ENCODE measurements at places on chromosomes 4 and X.

DNA sequence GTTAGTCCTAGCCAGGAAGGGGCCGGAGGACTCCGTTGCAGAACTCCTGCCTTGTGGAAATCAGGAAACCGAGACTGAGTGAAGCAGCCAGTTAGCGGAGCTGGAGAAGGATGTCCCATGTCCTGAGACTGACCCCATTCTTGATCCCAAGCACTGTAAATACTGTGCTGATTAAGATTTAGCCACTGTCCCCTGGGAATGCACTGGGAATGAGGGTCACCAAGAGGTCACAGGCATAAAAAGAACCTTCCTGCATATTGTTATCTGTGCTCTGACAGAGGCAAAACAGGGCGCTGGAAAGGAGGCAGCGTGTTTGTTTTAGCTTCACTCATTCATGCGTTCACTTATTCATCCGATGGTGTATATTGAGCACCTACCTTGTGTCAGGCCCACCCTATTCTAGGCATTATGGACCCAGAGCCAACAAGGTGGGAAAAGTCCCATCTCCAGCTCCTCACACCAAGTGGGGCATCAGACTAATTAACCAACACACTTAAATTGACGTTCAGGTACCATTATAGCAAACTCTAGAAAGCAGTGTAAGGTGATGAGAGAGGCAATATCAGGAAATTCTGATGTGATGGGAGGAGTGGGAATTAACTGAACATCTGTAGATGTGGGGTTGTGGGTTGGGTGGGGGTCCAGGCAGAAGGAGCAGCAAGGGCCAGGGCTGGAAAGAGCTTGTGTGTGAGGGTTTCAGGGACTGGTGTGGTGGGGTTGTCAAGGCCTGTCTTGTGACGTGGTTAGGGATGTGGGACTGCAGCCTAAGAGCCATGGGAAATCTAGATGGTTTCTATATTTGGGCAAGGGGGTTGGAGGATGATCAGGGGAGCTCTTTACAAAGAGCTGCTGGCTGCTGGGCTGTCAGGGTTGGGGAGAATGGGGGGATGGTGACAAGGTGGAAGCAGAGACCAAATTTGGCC lies 10.6 kb upstream of the SLC2A9 start:
- no peak for DNase-seq

DNA sequence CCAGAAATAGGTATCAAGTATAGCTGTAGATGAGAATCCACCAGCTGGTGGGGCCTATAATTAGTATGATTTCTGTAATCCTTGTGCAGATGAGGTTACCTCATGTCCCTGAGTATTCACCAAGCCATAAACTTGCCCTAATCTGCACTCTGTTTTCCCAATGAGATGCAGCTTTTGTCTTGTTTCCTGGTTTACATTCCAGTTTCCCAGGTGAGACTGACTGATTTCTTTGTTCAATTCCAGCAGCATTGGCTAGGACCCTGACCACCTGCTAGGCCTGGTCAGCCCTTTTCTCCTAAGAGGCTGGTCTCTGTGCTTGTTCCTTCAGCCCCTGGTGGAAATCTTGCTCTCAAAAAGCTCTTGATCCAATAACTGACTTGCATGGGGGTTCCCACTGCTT lies 44.6 kb downstream of the GABRB1 start:
- DNase-seq: no peak

GRCh38 chr4:112213856-112214255 lies 17.7 kb upstream of the AP1AR start:
- DNase-seq: no peak

DNA sequence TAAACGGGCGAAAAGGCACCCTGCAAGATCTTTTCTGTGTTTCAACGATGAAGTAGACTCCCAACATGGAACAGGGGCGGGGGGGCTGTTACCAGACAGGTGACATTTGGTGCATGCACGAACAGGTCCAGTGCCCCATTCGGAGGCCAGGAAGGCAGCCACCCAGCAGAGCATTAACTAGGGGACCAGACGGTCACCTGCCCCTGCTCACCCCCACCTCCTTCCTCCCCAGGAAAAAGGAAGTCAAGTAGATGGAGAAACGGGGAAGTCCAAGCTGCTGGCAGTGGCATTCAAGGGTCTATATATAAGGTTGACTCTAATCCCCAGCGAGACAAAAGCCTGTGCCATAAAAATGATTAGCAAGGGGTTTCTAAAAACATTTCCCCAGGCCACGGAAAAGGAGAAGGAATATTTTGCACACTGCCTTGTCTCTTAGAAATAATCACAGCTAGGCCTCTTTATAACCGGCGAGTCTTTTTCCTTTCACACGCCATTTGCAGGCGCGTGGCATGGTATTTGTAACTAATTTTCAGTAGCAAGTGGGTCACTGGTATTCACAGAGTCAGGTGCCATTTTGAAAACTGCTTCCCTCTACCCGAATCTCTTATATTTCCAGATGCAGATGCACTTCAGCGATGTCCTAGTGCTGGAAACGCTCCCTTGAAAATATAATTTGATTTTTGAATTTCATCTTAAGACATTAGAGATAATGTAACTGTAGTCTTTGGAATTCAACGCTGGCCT lies 1.2 kb upstream of the TMSB4X start:
- DNase-seq: no peak

DNA sequence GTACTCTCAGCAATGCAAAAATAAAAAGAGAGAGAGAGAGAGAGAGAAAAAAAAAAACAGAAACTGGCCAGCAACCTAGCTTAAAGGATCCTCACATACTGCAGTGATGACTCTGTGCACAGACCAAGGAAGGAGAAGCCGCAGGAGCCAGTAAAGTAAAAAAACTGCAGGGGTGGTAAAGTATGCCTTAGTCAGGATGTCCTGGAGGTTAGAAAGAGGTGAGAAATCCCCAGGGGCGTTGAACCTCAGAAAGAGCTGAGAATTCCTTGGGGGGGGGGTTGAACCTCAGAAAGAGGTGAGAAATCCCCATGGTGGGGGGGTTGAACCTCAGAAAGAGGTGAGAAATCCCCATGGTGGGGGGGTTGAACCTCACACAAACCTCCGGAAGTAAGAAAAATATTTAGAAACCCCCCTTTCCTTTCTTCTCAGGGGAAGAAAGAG lies 48.0 kb downstream of the MAGEA9 start:
- DNase-seq: peak; percentile 29

GRCh38 chrX:48003367-48003757 lies 427 bp downstream of the ZNF182 start:
- no peak for DNase-seq

GRCh38 chr4:2849267-2850152 lies 5.9 kb downstream of the ADD1 start:
- DNase-seq: no peak

- no peak for DNase-seq
Observed at GRCh38 chr4:687048-687970, 1.6 kb downstream of the SLC49A3 start.

DNA sequence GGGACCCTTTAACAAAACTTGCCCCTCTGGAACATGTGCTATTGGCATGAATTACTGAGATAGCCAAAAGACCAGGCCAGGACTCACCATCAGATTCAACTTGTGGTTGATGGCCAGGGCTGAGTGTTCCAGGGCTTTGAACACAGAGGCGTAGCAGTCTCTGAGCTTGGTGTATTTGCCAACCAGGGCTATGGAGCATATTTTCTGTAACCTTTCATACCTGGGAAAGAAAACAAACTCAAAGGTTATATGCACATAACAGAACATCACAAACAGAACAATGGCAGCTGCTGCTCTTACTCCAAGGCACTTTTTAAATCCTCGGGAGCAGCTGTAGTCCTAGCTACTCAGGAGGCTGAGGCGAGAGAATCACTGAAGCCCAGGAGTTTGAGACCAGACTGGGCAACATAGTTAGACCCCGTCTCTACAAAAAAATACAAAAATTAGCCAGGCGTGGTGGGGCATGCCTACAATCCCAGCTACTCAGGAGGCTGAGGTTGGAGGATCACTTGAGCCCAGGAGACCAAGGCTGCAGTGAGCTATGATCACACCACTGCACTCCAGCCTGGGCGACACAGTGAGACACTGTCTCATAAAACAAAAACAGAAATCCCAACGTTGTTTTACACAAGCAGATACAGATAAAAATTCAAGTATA lies 29.3 kb downstream of the CTPS2 start:
- no peak for DNase-seq

DNA sequence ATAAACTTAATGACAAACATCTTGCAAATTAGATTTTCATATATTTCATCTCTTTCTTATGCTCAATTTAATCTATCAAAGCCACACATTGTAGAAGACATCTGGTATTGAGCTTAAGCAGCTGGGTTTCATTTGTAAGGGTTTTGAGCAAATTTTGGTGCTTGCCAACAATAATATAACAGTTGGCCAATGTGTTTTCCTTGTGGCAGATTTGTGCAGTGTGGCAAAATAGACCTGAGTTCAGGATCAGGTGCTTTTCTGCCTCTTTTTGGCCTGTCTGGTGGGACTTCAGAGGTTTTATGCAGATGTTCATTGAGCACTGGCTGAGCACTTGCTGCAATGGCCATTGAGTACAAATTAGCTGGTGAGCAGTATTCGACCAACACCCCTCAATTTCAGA lies 301.9 kb downstream of the BMPR1B start:
- DNase-seq: peak; percentile 30

DNA sequence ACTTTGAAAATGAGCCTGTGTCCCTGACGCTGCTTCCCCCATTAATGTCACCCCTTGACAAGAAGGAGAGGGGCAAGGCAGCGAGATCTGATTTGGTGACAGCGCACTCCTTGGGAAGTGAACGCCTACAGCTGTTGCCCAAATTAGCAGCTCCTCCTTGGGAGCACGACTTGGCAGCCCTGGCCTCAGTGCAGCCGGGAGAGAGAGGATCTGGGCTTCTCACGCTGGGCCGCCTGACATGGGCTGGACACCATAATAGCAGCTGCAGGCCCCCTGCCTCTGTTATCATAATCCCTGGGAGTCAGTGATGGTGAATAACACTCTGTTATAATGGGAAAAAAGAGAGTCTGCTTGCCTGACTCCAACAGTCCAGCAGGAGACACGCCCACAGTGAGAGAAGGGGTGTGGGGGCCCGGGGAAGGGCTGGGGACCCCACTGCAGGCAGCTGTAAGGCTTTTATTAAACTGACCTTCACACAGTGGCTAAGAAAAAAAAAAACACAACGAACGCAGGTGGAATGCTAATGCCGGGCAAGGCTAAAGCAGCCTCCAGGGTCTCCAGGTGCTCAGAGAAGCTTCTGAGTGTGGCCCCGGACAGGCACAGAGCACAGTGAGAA lies 73.3 kb downstream of the PSAPL1 start:
- DNase-seq: no peak

GRCh38 chr4:144174401-144175067 lies 34.0 kb upstream of the GYPA start:
- DNase-seq: peak; percentile 20

DNA sequence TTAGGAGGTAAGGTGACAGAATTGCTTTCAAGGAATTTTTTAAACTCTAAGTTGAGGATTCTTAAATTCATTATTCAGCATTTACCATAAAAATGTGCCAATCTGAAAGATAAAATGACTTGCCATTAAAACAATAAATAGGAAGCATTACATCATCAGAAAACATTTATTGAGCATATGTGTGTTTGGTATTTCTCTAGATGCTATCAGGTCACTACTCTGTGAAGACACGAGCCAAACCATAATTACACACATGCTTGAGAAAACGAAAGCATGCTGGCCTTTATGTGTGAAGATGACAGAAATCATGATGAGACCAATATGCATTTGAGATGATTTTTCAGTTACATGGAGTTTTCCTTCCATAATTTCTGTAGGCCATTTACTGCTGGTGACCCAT lies 12.3 kb upstream of the IL21 start:
- peak; percentile 22 for DNase-seq

- no peak for DNase-seq
Observed at GRCh38 chr4:124534131-124534530, 178.4 kb downstream of the ANKRD50 start.

DNA sequence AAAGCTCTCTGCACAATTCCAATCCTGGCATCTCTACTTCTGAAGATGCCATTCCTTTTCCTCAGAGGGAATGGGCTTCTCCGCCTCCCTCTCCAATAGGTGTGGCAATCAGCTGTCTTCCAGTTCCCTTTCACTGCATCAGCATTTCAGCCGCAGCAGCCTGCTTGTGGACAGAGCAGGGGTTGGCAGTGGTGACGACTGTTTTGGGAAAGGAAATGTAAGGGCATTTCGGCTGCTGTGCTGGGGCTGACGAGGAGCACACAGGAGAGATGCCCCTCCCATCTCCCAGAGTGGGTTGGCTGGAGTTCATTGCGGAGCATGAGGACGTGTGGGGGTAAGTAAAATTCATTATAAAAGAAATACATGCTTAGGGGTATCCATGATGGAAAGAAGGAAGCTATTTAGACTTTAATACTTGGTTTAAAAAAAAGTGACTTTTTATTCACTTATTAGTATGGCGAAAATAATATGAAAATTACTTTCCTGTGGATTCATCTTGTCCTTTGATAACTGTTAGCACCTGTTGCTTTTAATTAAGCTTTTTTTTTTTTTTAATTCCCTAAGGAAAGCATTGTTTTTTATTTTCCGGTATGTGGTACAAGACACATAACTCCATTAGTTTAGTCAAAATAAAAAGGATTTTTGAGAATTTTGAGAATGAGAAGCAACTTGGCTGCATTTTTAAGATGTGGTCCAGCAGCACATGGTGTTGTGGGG lies at the start of gene LIMCH1:
TSS of gene LIMCH1 (plus strand) at position 141 of the 717 bp plus-strand sequence. CDS start 67,839 bp downstream, outside the sequence.
- no peak for DNase-seq

Data from fibroblast of skin of left quadriceps (primary cell).